Temporal lobe (tissue), 4 donors: ENCODE measurements at places on chromosomes 13 and 19. TPM values are rescaled to one million over a fixed set of nuclear protein-coding genes. Genes with fewer than 3 reads are reported as not detected.

KLF2 gene
- 3.0 TPM for total RNA-seq

CLEC17A gene
- not detected for total RNA-seq

KLK10 gene
- not detected for total RNA-seq

PCSK4 gene
- total RNA-seq: 2.2 TPM

CCDC122 gene
- total RNA-seq: 5.9 TPM

MADCAM1 gene
- total RNA-seq: 0.74 TPM

TEX29 gene
- not detected for total RNA-seq

ZNF345 gene
- 26.8 TPM for total RNA-seq

IGSF23 gene
- not detected for total RNA-seq

ZNF221 gene
- 23.8 TPM for total RNA-seq

SLITRK1 gene
- 30.7 TPM for total RNA-seq

DNAAF3 gene
- total RNA-seq: 0.49 TPM

CGB8 gene
- total RNA-seq: not detected

PRRG2 gene
- total RNA-seq: 0.25 TPM

IL12RB1 gene
- not detected for total RNA-seq

FUT1 gene
- 0.49 TPM for total RNA-seq

GPR180 gene
- total RNA-seq: 7.6 TPM

PTPRH gene
- total RNA-seq: not detected

POU2F2 gene
- 4.9 TPM for total RNA-seq

CAPN12 gene
- total RNA-seq: 0.25 TPM

SLC46A3 gene
- total RNA-seq: 2.2 TPM

C19orf85 gene
- not detected for total RNA-seq

GARIN5A gene
- 0.98 TPM for total RNA-seq

ZNF723 gene
- total RNA-seq: not detected

KLK7 gene
- not detected for total RNA-seq

POU4F1 gene
- total RNA-seq: under 0.01 TPM

TMEM145 gene
- 54.6 TPM for total RNA-seq

PAK4 gene
- total RNA-seq: 2.7 TPM

ATP4A gene
- total RNA-seq: 0.25 TPM

COX7A1 gene
- total RNA-seq: 1.5 TPM

NFIX gene
- total RNA-seq: 185 TPM

TPTE2 gene
- 0.25 TPM for total RNA-seq

GGACT gene
- total RNA-seq: 0.49 TPM

WDR87 gene
- not detected for total RNA-seq

ZNF526 gene
- total RNA-seq: 3.7 TPM

TUBA3C gene
- total RNA-seq: not detected

HRC gene
- total RNA-seq: 0.25 TPM

SIGLEC8 gene
- 1.2 TPM for total RNA-seq

NCAN gene
- total RNA-seq: 238 TPM

FXYD3 gene
- not detected for total RNA-seq

SPACA4 gene
- total RNA-seq: not detected

ZNF878 gene
- 0.25 TPM for total RNA-seq

ZNF439 gene
- 27.8 TPM for total RNA-seq

PPM1N gene
- total RNA-seq: 0.25 TPM

HCN2 gene
- total RNA-seq: 9.1 TPM

SLC25A42 gene
- 7.4 TPM for total RNA-seq

PSG6 gene
- total RNA-seq: not detected

C13orf42 gene
- not detected for total RNA-seq

FUT3 gene
- total RNA-seq: 0.25 TPM

ZNF534 gene
- 2.7 TPM for total RNA-seq

RASGRP4 gene
- total RNA-seq: 0.25 TPM

STXBP2 gene
- total RNA-seq: 4.2 TPM

LHFPL6 gene
- total RNA-seq: 17.0 TPM

RLN3 gene
- not detected for total RNA-seq
